ENCODE measurements at places on chromosomes 16 and 17.

DNA sequence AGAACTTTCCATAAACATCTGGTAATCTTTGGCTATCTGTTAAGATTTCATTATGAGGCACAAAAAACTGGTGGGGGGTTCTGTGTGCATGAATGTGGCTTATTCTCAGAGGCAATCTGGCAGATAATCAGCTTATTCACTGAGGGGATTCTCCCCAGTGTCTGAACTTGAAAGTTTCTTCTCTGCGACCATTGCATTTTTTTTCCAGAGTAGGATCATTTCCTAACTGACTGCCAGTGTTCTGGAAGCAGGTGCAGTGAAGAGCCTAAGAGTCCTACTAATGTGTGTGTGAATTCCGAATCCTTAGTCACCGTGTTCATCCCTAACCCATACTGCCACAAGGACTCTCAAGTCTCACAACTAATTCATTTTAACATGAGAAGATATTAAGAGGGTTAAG is 64.9 kb upstream of the LRRC37A3 start:
- no peak for DNase-seq

- no peak for DNase-seq
Observed at GRCh38 chr17:55347341-55347740, 74.3 kb downstream of the MMD start.

DNA sequence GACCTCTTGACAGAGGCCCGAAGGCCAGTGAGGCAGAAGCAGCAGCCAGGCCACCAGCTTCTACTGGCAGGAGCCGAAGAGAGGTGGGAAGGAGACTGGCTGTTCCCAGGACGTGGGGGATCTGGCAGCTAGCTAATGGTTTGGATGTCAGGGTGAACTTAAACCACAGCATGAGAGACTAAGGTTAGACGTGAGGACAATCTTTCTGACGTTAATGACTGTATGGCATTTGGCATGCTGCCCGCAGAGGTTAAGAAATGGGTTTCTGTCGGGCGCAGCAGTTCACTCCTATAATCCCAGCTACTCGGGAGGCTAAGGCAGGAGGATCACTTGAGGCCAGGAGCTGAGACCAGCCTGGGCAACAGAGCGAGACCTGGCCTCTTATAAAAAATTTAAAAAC is 6.3 kb upstream of the KRT13 start:
- DNase-seq: no peak

DNA sequence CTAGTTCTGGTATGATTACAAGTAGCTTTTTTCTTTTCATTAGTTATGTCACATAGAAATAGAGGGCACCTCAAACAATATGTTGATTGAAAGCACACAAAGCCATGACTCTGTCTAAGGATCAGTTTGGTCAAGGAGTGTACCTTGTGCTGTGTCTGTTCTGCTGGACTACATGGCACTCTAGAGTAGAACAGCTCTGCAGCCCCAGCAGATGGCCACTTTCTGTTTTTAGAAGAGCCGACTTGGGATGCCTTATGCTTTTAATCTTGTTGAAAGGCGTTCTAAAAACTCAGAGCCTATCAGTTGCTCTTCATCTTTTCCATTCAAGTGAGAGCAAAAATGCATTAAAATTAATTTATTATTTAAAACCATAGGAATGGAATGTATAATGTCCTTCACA is 49.3 kb upstream of the CA10 start:
- no peak for DNase-seq

DNA sequence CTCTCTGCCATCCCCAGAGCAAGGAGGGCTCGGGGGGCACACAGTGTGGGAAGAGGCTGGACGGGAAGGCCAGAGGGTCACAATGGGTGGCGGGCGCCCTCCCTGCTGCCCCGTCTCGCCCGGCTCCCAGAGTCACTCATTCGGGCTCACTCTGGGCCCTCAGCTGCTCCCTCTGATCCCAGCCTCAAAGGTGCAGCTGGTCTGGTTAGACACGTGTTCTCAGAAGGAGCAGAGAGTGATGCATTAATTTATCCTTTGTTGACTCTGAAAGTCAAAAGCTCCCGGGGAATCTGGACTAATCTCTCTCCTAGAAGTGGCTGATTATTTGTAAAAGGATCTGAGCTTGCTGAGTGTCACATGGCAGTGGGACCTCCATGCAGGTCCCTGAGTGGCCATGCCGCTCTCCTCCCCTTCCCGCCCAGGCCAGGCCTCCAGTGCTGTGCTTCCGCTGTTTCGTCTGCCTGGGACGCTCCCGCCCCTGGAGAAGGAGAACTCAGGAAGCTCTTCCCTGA is 87.5 kb downstream of the SEC14L1 start:
- DNase-seq: no peak

DNA sequence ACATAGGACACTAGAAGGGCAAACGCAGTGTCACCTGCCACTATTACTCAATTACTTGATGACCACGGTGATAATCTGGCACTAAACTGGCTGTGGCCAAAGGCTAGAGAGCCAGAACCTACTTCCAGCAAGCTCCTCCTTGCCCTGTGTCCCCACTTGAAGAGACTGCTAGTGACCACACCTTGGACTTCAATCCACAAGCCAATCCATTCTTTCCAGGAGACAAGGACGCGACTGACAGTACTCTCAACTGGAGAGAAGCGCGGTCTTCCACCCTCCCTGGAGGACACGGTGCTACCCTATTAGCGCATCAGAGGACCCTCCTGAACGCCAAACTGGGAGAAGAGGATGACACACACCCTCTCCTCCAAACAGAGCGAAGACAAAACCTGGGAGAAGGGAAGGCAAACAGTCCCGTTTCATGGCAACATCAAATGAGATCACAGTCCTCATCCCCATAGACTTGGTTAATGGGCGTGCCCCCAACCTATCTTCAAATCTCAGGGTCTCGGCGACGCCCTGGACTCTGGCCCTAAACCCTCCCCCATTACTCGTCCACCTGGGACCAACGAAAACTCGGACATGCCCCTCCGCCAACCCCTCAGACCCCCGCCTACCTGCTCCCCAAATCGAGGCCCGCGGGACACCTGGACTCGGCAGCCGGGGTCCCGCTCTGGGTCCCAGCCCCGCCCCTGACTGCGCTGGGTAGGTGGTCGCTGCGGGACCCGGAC is 508 bp downstream of the FLCN start:
- DNase-seq: no peak

GRCh38 chr17:82559566-82560251 is 40.2 kb downstream of the FOXK2 start:
- no peak for DNase-seq

GRCh38 chr17:82155606-82156005 is 57.0 kb downstream of the CCDC57 start:
- DNase-seq: no peak

- DNase-seq: no peak
Observed at GRCh38 chr16:66623755-66624154, 19.3 kb downstream of the CMTM3 start.

DNA sequence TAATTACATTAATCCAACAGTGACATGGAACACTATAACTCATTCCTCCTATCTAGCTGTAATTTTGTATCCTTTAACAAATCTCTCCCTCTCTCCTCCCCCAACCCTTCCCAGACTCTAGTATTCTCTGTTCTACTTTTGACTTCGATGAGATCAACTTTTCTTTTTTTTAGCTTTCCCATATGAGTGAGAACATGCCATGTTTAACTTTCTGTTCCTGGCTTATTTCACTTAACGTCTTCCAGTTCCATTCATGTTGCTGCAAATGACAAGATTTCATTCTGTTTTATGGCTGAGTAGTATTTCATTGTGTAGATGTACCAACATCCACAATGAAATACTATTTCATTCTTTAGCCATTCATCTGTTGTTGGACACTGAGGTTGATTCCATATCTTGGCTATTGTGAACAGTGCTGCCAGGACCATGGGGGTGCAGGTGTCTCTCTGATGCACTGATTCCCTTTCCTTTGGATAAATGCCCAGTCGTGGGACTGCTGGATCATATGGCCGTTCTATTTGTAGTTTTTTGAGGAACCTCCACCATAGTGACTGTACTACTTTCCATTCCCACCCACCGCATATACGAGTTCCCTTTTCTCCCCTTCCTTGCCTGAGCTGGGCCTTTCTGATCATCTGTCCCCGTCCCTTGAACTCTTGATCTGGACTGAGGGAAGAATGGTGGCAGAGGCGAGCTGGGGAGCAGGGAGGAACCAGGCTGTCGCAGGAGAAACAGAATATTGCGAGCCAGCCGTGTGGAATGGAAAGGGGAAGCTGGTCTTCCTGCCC is 7.7 kb upstream of the CEP295NL start:
- DNase-seq: no peak

- DNase-seq: no peak
Observed at GRCh38 chr16:739560-740458, 988 bp downstream of the CIAO3 start.
